Renal cortex interstitium (tissue), 15 donors: ENCODE measurements at places on chromosomes 13 and 19.

DNA sequence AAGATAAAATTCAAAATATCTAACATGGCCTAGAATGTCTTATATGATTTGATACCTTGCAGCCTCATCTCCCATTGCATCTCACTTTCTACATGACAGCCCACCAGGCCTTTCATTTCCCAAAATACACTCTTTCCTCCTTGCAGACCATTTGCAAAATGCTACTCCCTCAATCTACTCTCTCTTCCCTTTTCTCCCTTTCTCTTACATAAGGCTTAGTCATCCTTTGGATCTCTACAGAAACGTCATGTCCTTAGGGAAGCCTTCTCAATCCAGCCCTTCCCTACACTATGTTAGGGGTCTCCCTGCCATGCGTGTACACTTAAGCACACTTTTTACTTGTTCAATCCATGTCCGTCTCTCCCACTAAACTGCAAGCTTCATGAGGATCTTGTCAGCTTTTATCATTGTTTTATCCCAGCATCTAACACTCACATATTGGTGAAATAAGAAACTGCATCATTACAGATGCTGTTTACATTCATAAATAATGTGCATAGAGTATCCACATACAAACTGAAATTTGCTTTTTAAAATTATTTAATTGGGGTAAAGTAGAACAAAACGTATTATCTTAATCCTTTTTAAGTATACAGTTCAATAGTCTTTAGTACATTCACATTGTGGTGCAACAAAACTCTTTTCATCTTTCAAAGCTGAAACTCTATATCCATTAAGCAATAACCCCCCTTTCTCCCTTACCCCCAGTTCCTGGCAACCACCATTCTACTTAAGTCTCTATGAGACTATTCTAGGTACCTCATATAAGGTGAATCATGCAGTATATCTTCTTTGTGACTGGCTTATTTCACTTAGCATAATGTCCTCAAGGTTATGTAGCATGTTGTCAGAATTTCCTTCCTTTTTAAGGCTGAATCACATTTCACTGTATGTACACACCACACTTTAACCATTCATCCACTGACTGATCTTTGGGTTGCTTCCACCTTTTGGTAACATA is 11.5 kb upstream of the WBP4 start:
- DNase-seq: no peak

GRCh38 chr19:35350591-35350990 is 2.9 kb downstream of the FFAR1 start:
- DNase-seq: peak; percentile 50

GRCh38 chr19:37505958-37506386 is 767 bp upstream of the ZNF793 start:
- no peak for DNase-seq

- no peak for DNase-seq
Measured at GRCh38 chr13:106028911-106029310, 506.6 kb downstream of the EFNB2 start.

GRCh38 chr19:33668968-33669367 is 47.2 kb downstream of the CHST8 start:
- no peak for DNase-seq

DNA sequence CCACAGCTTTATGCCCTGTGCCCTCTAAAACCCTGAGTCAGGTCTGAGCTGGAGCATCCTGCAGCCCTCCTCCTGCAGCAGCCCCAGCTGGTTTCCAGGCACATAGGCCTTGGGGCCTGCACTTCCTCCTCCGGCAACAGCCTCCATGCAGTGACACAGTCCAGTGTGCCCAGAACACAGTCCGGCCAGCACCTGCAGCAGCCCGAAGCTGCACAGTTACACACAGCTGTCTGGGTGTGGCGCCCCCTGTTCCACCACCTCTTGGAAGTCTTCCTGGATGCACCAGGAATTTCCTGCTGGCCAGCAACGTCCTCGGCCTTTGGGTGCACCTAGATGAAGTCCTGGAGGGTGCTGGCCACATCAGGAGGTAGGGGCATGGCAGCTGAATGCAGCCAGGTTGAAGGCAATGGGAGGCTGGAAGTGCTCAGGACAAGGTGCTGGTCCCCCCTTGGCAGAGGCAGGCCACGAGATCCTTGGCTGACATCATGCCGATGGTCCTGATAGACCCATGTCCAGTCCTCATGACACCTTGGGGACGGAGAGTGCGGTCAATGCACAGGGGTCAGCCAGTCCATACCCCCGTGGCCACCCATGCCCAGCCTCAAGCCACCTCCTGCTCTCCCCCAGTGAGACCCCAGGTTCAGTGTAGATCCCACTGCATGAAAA is 27.1 kb upstream of the PARP4 start:
- DNase-seq: no peak

DNA sequence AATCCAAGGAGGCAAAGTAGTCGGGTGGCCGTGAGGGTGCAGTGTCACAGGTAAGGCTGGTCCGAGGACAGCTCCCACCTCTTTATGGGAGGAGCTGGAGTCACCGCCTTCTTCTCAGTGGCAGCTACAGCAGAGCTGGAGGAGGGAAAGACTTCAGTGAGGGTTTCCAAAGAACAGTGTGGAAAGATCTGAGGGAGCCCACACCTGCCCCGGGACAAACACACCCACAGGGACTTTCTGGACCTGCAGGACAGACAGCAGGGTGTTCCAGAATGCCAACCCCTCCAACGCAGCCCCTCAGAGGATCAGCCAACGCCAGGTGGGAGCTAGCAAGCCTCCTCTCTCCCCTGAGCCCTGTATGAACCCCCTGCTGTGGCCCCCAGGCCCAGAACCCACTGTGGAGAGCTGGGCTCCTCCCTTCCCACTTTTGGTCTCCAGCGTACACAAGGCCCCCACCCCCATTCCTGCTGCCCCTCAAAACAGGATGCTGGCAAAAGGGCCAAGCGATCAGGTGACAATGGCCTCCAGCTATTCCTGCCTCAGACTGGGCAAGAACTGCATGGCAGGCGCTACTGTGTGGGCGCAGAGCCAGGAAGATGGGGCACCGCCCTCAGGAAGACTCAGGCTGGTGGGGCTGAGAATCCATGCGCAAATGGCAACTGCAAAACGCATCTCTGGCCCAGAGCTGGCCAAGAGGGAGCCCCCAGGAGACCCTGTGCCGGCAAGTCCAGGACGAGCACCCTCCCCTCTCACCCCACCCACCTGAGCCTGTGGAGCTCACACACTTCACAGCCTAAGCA is 3.5 kb upstream of the CD320 start:
- DNase-seq: no peak

DNA sequence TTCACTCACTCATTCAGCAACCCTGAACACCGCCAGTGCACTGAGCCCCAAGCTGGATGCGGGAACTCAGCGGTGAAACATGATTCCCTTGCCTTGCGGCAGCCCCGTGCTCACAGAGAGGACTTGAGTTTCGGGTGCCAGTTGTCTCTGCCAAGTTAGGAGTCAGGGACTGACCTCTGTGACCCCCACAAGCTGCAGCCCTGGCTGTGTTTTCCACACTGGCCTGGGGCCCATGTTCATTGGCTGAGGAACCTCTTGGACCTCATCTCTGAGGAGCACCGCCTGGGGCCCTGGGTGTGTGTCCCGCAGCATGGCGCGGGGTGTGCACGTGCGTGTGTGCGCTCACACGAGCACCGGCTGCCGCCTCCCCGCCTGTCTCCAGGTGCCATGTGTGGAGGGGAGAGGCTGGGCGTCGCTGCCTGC is 31.0 kb downstream of the CAPN12 start:
- DNase-seq: no peak

DNA sequence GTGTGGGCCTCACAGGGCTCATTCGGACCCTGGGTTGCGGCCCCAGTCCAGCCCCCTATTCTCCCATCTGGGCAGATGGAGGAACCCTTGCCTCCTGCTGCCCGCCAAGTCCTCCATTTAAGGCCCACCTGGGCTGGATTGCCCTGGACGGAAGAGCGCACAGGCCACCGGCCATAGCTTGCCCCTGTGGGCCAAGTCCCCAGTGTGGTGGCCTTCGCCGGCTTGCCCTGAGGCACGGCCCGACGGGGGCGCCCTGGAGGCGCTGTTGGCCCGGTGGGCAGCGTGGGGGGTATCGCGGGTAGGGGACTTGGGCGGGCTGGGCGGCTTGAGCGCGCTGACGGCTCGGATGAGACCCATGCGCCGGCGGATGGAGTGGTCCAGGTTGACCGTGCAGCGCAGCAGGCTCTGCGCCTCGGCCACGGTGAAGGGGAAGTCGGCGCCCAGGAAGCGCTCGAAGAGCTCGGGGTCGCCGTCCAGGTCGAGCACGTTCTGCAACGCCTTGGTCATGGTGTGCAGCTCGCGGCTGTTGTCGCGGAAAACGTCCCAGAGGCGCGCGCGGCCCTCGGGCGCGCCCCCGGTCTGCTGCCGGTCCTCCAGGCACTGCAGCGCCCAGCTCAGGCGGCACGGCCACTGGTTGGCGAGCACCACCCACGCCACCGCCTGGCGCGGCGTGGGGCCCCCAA is 8.8 kb downstream of the NKPD1 start:
- DNase-seq: no peak

DNA sequence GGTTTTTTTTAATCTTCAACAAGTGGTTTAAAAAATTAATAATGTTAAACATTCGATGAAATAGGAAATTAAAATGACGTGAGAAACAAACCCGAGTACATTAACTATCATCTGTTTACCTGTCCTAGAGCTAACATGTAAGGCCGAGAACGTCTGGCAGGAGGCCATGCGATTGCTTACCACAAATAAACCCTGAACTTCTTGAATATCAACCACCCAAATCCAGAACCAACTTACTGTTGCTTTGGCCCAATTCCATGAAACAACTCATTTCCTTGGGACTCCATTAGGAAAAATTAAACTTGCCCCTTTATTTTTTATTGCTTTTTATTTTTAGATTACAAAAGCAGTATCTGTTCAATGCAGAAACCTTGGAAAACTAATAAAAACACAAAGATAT is 228.9 kb upstream of the IRS2 start:
- no peak for DNase-seq

DNA sequence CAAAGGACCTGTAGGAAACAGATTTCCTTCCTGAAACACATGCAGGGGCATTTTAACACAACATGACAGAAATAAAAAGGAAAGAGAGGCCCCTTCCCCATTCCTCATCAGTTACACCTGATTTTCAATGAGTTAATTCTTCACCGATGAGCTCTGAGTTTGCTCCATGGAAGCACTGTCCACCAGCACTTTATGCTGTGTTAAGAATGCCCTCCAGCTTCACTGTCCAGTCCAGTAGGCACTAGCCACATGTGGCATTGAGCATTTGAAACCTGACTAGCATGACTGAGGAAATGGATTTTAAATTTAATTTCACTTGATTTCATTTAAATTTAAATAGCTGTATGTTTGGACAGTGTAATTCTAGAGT is 217.2 kb upstream of the SLC10A2 start:
- no peak for DNase-seq

- no peak for DNase-seq
Measured at GRCh38 chr13:40389081-40389641, 277.3 kb downstream of the FOXO1 start.

- peak; percentile 55 for DNase-seq
Measured at GRCh38 chr13:97028441-97029299, 34.4 kb upstream of the OXGR1 start.

- no peak for DNase-seq
Measured at GRCh38 chr13:27038323-27038722, 133.3 kb downstream of the USP12 start.
